ENCODE measurements at places on chromosomes 1 and 21. TPM values are rescaled to one million over a fixed set of nuclear protein-coding genes. Genes with fewer than 3 reads are reported as not detected.

Gene LHX4
- 1.9 TPM for total RNA-seq

Gene CHRM3
- 8.8 TPM for total RNA-seq

Gene RSBN1
- 4.2 TPM for total RNA-seq

Gene OR2M3
- total RNA-seq: not detected

Gene DNALI1
- total RNA-seq: 0.23 TPM

Gene ITLN1
- total RNA-seq: not detected

Gene TP73
- total RNA-seq: 11.1 TPM

Gene KLHL12
- 15.3 TPM for total RNA-seq

Gene SFN
- 192 TPM for total RNA-seq
